ENCODE measurements at places on chromosomes 5 and 9. TPM values are rescaled to one million over a fixed set of nuclear protein-coding genes. Genes with fewer than 3 reads are reported as not detected.

The CCL21 gene
- 27.3 TPM for total RNA-seq

The C9orf152 gene
- total RNA-seq = 80.1 TPM

The UNC13B gene
- total RNA-seq = 43.6 TPM

The DMRT3 gene
- not detected for total RNA-seq

DNA sequence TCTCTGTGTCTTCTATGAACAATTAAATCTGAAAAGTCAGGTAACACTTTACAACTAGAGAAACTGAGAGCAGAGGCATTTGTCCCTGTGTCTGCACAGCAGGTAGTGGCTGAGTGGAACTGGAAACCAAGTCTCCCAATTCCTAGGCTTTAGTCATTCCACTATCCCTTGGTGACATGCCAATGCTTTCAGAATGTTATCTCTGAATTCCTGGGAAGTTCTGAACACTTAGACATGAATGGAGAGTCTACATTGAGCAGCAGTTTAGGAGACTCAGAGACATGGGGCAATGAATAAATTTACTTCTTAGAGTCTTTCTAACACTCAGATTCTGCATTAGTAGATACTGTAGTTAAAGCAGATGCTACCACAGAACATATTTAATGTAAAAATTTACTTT is 94.8 kb upstream of the APC start:
- no peaks in the 10 kb centered on the region for H3K27me3 ChIP-seq
- DNase-seq = no peak
- H3K36me3 ChIP-seq = no peaks in the 10 kb centered on the region
- H3K27ac ChIP-seq = no peak overlapping the region
- H3K4me1 ChIP-seq = no peaks in the 10 kb centered on the region

- no peak overlapping the region for H3K4me3 ChIP-seq
- no peak overlapping the region for H3K27ac ChIP-seq
- no peaks in the 10 kb centered on the region for H3K36me3 ChIP-seq
- H3K4me1 ChIP-seq = no peaks in the 10 kb centered on the region
- DNase-seq = no peak
- H3K27me3 ChIP-seq = no peaks in the 10 kb centered on the region
Observed at GRCh38 chr5:153676406-153676805, 185.9 kb downstream of the GRIA1 start.

GRCh38 chr5:131171276-131171810 is 599 bp downstream of the LYRM7 start:
- H3K27me3 ChIP-seq = no peaks in the 10 kb centered on the region
- H3K4me1 ChIP-seq = no peaks in the 10 kb centered on the region
- peak overlapping the region; percentile 54 for H3K4me3 ChIP-seq
- DNase-seq = peak; percentile 69

GRCh38 chr5:173866243-173866857 is 21.8 kb upstream of the CPEB4 start:
- H3K27ac ChIP-seq = peak overlapping the region; percentile 25
- peaks cover 5% of the 10 kb centered on the region for H3K4me1 ChIP-seq
- H3K36me3 ChIP-seq = no peaks in the 10 kb centered on the region
- H3K27me3 ChIP-seq = no peaks in the 10 kb centered on the region
- no peak for DNase-seq

DNA sequence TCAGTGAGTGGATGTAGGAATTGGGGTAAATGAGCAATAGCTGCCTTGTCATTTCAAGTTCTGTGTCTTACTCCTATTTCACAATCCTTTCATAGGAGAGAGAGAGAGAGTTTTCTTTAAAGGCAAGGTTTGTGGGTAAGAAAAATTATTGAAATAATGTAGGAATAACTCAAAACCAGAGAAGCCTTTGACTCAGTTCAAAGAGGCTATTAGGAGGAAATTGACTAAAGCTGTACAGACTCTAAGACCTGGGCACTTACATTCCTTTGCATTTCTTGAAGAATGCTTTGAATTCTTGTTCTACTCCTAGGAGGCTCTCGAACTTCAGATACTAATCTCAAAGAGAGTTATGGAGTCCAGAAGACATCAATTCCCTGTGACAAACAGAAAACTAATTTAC is 257.1 kb downstream of the FBXL7 start:
- H3K27me3 ChIP-seq = no peaks in the 10 kb centered on the region
- DNase-seq = no peak
- no peaks in the 10 kb centered on the region for H3K36me3 ChIP-seq
- no peak overlapping the region for H3K4me3 ChIP-seq
- H3K4me1 ChIP-seq = no peaks in the 10 kb centered on the region

DNA sequence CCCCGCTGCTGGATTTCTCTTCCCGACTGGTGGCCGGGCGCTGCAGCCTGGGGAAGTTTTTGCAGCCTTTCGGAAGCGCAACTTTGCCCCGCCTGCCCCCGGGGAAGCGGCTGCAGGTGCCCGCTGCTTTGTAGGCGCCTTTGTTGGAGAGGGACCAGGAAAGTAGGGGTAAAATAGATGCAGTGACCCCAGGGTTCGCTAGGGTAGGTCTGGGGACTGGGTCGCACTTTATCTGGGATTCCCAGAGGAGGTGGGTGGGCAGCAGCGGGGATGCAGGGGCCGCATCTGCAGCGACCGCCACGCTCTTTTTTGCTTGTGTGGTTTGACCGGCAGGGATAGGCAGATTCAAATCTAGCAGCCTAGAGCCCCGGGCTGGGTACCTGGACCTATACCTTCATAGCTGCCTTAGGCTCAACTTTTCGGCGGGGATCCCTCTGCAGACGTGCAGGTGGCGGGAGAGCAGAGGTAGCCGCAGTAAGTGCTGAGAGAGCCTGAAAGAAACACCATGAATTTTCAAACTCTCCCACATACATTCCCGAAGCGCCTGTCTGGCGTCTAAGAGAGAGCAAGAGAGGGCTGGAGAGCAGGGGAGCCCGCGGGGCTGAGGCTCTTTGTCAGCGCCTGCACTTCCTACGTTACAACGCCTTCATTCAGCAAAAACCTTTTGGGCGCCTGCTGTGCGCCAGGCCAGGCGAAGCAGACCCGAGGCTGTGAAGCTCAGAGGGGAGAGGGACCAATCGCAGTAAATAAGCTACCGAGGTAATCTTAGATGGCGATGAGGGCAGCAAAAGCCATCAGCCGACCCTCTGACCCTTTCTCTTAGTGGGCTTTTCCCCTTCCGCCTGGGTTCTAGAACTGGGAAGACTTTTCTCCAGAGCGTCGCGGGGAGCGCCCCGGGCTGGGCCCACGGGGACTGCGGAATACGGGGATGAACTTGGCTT is 642 bp downstream of the SV2C start:
- H3K27me3 ChIP-seq = peaks cover 35% of the 10 kb centered on the region
- no peak for DNase-seq
- no peaks in the 10 kb centered on the region for H3K4me1 ChIP-seq
- H3K36me3 ChIP-seq = no peaks in the 10 kb centered on the region
- H3K27ac ChIP-seq = no peak overlapping the region

GRCh38 chr9:133115604-133116345 is 5.3 kb downstream of the RALGDS start:
- H3K4me3 ChIP-seq = no peak overlapping the region
- H3K27me3 ChIP-seq = no peaks in the 10 kb centered on the region
- H3K27ac ChIP-seq = no peak overlapping the region
- H3K36me3 ChIP-seq = no peaks in the 10 kb centered on the region

DNA sequence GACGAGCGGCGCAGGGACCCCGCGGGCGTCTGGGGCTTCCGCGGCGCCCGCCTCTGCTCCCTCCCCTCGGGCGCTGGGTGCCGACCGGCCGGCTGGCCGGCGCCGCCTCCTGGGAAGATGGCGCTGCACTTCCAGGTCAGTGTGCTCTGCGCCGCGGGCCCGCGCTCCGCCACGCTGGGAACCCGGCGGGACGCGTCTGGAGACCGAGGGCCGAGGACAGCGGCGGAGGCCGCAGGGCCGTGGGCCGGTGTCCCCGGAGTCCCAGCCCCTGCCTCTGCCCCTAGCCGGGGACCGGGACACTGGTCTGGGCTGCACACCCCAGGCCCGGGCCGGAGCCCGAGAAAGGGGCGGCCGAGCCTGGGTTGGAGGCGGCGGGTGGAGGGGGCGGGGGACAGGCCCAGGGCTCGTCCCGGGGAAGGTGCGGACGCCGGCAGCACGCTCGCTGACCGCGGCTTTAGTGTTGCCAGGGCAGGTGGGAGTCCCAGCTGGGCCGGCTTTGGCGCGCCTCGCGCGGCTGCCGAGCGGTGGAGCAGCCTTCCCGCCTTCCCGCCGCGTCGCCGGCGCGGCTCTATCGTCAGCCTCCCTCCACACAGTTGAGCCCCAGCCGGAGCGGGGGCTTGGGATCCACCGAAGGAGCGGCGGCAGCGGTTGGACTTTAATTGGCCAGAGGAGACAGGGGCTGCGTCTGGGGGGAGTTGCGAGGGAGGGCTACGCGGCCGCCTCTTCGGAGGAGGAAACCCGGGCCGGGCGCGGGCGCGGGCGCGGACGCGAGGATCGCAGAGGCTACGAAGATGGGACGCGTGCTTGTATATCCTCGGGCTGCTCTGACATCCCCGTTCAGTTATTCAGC is at the start of gene RANBP17:
Gene RANBP17, plus strand, starts transcription at position 102 of the 850 bp plus-strand sequence.
- H3K27me3 ChIP-seq = no peaks in the 10 kb centered on the region
- no peak within 1 kb of the TSS for H3K27ac ChIP-seq
- no peaks in the 10 kb centered on the region for H3K4me1 ChIP-seq
- peak; percentile 29 for DNase-seq
- peak within 1 kb of the TSS; percentile 74 for H3K4me3 ChIP-seq
- H3K36me3 ChIP-seq = no peaks in the 10 kb centered on the region

GRCh38 chr5:149610589-149611255 is 29.4 kb downstream of the ARHGEF37 start:
- no peak overlapping the region for H3K4me3 ChIP-seq
- no peaks in the 10 kb centered on the region for H3K36me3 ChIP-seq
- no peaks in the 10 kb centered on the region for H3K27me3 ChIP-seq
- peak overlapping the region; percentile 76 for H3K27ac ChIP-seq
- H3K4me1 ChIP-seq = peaks cover 14% of the 10 kb centered on the region

DNA sequence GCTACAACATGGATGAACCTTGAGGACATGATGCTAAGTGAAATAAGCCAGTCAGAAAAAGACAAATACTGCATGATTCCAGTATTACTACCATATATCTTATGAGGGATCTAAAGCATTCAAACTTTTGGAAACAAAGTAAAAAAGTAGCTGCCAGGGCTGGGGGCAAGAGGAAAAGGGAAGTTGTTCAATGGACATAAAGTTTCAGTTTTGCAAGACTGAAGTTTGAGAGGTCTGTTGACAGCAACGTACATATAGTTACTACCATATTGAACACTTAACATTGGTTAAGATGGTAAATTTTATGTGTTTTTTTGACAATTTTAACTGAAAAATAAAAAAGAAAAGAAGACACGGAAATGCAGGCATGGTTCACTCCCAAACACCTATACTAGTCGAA is 77.6 kb downstream of the MAPKAP1 start:
- no peak overlapping the region for H3K4me3 ChIP-seq
- H3K27ac ChIP-seq = no peak overlapping the region
- H3K27me3 ChIP-seq = no peaks in the 10 kb centered on the region
- no peaks in the 10 kb centered on the region for H3K36me3 ChIP-seq

- H3K36me3 ChIP-seq = no peaks in the 10 kb centered on the region
- H3K4me1 ChIP-seq = no peaks in the 10 kb centered on the region
- H3K4me3 ChIP-seq = no peak overlapping the region
Observed at GRCh38 chr5:14526493-14526892, 55.1 kb upstream of the OTULINL start.

GRCh38 chr9:136488247-136489214 is 5.7 kb upstream of the SEC16A start:
- no peaks in the 10 kb centered on the region for H3K36me3 ChIP-seq
- no peak overlapping the region for H3K4me3 ChIP-seq
- H3K27me3 ChIP-seq = no peaks in the 10 kb centered on the region
- DNase-seq = peak; percentile 79
- H3K27ac ChIP-seq = no peak overlapping the region

GRCh38 chr5:124735169-124735858 is 11.1 kb downstream of the ZNF608 start:
- peak overlapping the region; percentile 60 for H3K27ac ChIP-seq
- DNase-seq = peak; percentile 68
- H3K36me3 ChIP-seq = no peaks in the 10 kb centered on the region
- no peaks in the 10 kb centered on the region for H3K27me3 ChIP-seq

DNA sequence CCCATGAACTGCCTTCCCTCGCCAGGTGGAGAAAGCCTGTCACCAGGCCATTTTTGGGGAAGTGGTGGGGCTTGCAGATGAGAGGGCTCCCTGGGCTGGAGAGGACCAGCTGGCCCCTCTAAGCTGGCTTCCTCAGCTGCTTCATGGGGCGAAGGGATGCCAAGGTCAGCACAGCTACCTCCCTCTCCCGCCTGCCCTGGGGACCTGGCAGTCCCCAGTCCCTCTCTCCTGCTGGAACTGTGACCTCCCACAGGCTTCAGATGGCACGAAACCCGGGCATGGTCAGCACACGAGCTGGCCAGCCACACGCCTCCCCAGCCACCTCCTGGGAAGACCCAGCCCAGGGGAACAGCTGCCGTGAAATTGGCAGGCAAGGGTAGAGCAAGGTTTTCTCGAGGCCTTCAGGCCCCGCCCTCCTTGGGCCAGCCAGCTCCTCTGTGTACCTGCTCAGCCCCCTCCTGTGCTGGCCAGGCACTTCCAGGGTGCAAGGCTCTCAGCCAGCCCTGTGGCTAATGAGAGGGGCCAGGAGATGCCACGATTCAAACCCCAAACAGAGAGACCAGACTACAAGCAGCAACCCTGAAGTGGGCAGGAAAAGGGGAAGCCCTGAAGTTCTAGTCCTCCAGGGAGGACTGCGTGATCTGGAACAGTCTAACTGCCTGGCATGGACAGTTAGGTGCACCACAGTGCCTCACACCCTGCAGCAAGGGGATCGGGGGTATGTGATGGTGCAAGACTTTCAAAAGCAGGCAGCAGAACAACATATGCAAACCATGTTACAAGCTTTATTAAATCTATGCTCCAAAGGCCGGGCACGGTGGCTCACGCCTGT is 12.9 kb downstream of the PLPP7 start:
- no peak overlapping the region for H3K27ac ChIP-seq
- no peaks in the 10 kb centered on the region for H3K27me3 ChIP-seq
- DNase-seq = no peak
- H3K4me1 ChIP-seq = no peaks in the 10 kb centered on the region
- H3K36me3 ChIP-seq = no peaks in the 10 kb centered on the region

DNA sequence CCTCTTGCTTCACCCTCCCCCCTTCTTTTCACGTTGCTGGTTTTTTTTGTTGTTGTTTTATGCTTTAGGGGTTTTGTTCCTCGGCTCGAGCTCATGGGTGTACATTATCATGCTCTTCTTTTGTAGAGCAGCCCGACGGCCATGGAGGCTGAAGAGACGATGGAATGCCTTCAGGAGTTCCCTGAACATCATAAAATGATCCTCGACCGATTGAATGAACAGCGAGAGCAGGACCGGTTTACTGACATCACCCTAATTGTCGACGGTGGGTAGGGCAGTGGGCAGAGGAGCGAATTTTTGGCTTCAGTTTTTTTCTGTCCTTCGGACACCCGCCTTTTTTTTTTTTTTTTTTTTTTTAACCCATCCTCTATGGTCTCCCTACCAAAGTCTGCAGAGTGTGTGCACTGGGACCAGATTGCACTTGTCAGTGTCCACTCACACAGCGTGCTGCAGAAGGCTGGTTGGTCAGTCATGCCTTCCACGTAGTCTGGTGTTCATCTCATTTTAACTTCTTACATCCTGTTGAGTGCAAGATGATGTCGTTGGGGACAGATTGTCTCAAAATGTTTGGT is 1.3 kb downstream of the ZNF131 start:
- H3K36me3 ChIP-seq = no peaks in the 10 kb centered on the region
- H3K27me3 ChIP-seq = no peaks in the 10 kb centered on the region
- H3K4me3 ChIP-seq = peak overlapping the region; percentile 84
- peak overlapping the region; percentile 96 for H3K27ac ChIP-seq
- peak; percentile 41 for DNase-seq
- peaks cover 4% of the 10 kb centered on the region for H3K4me1 ChIP-seq

Data from colonic mucosa (tissue), 4 donors.